ENCODE measurements at places on chromosomes 5 and 9.

DNA sequence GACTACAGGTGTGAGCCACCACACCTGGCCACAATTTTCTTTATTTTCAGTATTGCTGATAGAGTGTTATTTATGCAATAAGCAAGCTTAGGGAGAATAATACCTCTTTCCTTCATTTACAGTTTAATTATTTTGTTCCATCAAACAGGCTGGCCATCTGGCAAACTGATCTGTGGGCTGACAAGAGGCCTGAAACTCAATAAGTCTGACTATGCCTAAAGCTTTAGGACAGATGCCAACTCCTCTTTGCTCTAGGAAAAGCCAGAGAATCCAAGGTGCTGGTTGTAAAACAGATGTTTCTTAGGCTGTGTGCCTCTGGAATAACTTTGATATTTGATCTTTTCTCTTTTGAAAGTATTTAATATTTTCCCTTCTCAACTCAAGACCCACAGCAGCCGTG is 98.4 kb downstream of the TARS1 start:
- no peak for DNase-seq

- DNase-seq: peak; percentile 81
Measured at GRCh38 chr5:671459-672328, 21.5 kb downstream of the TPPP start.

- no peak for DNase-seq
Measured at GRCh38 chr5:96177303-96177869, 215.7 kb upstream of the ELL2 start.

GRCh38 chr5:56313004-56313531 is 79.9 kb upstream of the ANKRD55 start:
- no peak for DNase-seq

GRCh38 chr9:137589441-137590122 is 730 bp downstream of the ZMYND19 start:
- no peak for DNase-seq

GRCh38 chr5:134020188-134020587 is 15.4 kb upstream of the VDAC1 start:
- no peak for DNase-seq

DNA sequence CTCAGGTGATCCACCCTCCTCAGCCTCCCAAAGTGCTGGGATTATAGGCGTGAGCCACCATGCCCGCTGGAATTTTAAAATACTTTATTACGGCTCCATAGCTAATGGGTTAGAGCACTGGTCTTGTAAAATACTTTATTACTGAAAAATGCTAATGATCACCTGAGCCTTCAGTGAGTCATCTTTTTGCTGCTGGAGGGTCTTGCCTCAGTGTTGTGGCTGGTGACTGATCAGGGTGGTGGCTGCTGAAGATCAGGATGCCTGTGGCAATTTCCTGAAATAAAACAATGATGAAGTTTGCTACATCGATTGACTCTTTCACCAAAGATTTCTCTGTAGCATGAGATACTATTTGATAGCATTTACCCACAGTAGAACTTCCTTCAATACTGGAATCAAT is 26.0 kb upstream of the GNE start:
- DNase-seq: no peak

- no peak for DNase-seq
Measured at GRCh38 chr9:77063645-77064285, 44.3 kb downstream of the FOXB2 start.

- DNase-seq: no peak
Measured at GRCh38 chr5:138096997-138097828, 13.4 kb downstream of the WNT8A start.

- no peak for DNase-seq
Measured at GRCh38 chr5:143865426-143866025, 53.6 kb downstream of the HMHB1 start.

DNA sequence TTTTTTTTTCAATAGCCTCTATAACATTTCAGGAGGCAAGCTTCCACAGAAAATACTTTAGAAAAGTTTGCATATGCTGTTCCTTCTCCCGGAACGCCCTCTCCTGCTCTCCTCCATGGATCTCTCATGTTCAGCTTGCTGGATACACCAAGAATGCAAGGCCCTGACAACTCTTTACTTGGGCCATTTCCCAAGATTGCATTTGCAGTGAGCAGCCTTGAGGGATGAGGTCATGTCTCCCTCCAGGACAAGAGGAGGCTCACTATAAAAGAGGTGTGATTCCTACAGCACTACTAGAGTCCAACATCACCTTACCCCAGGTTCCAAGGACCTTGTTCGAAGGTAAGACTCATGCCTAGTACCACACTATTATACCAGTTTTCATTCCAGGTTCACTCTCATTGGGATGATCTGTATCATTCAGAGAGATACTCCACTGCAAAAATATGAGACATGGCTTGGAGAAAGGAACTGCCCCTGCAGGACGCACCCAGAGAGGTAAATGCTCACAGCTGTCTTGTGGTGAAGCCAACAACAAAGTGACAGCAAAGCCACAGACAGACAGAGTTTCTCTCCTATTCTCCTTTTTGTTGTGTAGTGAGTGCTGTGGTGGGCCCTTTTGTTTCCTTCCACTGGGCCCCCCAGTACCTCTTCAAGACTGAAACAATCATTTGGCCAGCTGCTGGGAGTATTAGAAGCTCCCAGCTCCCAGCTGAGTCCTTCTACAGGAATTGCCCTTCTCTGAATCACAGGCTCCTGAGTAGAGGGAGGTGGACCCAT is 151.7 kb upstream of the ZNF366 start:
- no peak for DNase-seq

- DNase-seq: no peak
Measured at GRCh38 chr9:109249615-109250014, 71.2 kb downstream of the EPB41L4B start.

GRCh38 chr9:2241461-2241835 is 226.3 kb downstream of the SMARCA2 start:
- peak; percentile 36 for DNase-seq

GRCh38 chr5:83149671-83150070 is 72.3 kb downstream of the XRCC4 start:
- no peak for DNase-seq

- DNase-seq: peak; percentile 43
Measured at GRCh38 chr5:64505769-64506566, at the start of gene RGS7BP. TSS of gene RGS7BP (plus strand) at chr5:64506015. CDS start at chr5:64506625, 610 bp downstream.

DNA sequence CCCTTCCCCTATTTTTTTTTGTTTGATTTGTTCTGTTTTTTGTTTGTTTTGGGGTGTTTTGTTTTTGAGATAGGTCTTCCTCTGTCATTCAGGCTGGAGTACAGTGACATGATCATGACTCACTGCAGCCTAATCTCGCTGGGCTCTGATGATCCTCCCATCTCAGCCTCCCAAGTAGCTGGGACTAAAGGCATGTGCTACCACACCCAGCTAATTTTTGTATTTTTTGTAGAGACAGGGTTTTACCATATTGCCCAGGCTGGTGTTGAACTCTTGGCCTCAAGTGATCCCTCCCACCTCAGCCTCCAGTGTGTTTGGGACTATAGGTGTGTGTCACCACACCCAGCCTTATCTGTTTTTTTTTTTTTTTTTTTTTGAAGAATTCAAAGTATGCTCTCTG is 605.4 kb downstream of the DNAH5 start:
- no peak for DNase-seq

GRCh38 chr9:108552459-108553040 is 303.2 kb downstream of the ACTL7B start:
- no peak for DNase-seq

- no peak for DNase-seq
Measured at GRCh38 chr5:136474466-136474865, 109.1 kb upstream of the TRPC7 start.

DNA sequence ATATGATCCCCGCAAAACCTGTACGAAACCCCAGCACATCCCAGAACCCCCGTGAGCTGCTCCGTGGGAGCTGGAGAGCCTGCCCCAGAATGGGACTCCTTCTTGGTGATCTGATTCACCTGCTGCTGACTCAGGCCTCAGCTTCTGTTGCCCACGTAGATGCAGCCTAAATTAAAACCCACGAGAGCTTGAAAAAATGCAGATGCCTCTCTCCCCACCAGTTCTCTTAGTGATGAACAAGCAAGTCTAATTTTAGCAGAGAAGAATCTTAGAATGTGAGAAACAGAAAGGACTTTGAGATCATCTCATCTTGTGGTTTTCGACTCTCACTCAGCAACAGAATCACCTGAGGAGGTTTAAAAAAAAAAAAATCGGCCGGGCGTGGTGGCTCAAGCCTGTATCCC is 57.6 kb downstream of the TMOD1 start:
- DNase-seq: peak; percentile 64

DNA sequence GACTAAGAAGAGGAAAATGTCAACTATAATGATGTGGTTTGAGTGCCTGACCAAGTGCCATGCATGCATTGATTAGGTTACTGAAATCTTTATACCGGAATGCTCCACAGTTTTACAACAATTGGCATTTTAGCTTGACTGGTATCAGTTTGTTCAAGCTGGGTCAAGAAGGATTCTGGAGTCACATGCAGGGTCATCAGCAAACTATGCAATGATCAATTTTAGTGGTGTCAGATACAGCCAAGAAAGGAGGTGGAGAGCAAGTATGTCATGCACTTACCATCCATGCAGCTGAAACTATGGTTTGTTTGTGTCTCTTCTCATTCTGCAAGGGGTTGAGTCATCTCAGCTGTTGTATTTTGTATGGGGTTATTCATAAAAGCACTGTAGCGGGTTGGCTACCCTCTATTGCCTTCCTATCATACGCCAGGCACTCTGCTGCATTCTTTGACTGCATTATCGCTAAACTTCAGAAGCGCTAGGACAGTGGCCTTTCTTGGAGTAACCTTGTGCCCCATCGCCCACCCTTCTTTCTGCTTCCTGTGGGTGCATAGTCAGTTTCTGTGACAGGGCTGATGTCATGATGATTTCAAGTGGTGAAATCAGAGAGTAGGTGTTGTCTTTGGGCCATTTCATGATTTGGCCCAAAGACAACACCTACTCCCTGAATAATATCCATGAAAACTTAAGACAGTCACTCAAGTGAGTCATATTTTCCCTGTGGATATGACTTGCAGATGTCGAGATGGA is 145.4 kb downstream of the MTX3 start:
- DNase-seq: no peak

DNA sequence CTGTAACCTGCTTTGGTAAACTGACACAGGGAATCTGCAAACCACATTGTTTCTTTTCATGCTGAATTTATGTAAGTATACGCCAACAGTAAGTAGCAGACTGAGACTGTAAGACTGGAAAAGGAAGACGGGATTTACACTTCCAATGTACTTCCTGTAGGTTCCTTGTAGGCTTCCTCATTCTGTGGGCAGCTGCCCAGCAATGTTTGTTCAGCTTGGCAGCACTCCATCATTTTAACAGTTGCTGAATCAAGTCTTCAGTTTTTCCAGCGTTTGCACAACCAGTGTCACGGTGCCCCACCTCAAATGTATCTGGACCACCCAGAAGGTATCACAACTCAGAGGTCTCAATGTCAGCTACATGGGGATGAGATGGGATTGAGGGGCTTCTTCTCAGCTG is 232.6 kb downstream of the PRDM9 start:
- DNase-seq: no peak
